Esophagus squamous epithelium (tissue), 5 donors: ENCODE measurements at places on chromosomes 11 and 22. TPM values are rescaled to one million over a fixed set of nuclear protein-coding genes. Genes with fewer than 3 reads are reported as not detected.
A peak's percentile ranks its signal among the peaks of the same experiment; 100 is the strongest.

DNA sequence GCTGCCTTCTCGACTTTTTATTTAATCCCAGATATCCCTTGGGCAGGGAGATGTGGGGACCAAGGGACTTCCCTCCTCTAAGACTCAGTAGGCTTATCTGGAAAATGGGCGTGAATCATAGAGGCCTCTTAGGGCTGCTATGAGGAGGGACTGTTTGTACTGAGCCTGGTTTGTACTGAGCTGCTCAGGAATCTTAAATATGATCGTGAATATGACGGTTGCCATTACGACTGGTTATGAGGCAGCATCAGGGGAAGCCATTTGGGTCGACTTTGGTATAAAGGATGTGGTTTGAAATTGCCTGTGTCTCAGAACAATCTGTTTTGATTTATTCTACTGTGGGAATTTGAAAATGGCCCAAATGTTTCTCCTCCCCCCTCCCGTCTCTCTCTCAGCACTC lies 20.6 kb downstream of the TSPAN18 start:
- H3K27me3 ChIP-seq, result no peaks in the 10 kb centered on the region
- peak overlapping the region; percentile 49 for H3K27ac ChIP-seq
- DNase-seq, result no peak
- H3K4me1 ChIP-seq, result peaks cover 3% of the 10 kb centered on the region

The OR8G1 gene
- not detected for total RNA-seq

GRCh38 chr11:35619855-35620640 lies 1.8 kb downstream of the FJX1 start:
- peaks cover 72% of the 10 kb centered on the region for H3K4me1 ChIP-seq
- no peaks in the 10 kb centered on the region for H3K27me3 ChIP-seq
- peak overlapping the region; percentile 87 for H3K27ac ChIP-seq
- no peak for DNase-seq
- no peaks in the 10 kb centered on the region for H3K36me3 ChIP-seq

The TUBA8 gene
- 2.1 TPM for total RNA-seq

DNA sequence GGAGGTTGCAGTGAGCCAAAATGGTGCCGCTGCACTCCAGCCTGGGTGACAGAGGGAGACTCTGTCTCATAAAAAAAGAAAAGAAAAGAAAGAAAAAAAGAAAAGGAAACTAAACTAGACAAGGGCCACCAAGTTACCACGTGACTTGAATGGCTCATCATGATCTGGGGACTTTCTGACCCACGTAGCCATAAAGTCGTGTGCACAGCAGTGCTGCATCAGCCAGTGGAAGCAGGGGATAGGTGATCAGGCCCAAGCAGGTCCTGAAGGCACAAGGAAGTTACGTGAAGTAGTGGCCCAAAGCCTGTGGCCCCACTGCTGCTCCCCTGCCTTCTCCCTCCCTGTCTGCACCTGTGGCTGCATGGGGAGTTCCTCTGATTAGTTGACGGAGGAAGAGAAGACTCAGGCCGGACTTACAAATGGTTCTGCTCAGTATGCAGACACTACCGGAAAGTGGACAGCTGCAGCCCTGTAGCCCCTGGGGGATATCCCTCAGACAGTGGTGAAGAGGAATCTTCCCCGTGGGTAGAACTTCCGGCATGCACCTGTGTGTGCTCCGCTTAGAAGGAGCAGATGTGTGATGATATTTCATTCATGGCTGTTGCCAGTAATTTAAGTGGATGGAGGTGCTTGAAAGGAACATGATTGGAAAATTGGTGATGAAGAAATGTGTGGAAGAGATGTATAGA lies 18.2 kb upstream of the CD81 start:
- H3K4me3 ChIP-seq, result no peak overlapping the region
- H3K27ac ChIP-seq, result no peak overlapping the region
- H3K4me1 ChIP-seq, result no peaks in the 10 kb centered on the region
- no peaks in the 10 kb centered on the region for H3K27me3 ChIP-seq

DNA sequence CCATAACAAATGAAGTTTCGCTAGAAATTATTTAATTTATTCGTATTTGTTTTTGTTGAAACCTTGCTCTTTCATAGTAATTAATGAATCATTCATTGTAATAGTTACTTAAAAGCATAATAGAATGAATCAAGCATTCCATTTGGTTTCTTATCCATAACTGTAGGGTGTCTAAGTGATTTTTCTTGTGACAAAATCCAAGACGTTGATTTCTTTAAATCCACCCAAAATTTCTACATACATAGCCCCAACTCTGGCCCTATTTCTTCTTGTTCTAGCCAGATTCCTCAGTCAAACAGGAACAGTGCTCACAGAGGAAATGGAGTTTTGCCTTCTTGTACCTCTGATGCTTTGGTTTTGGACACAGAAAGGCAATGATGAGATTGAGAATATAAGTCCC lies 25.5 kb downstream of the UBASH3B start:
- no peak overlapping the region for H3K27ac ChIP-seq
- no peaks in the 10 kb centered on the region for H3K36me3 ChIP-seq
- no peak for DNase-seq

GRCh38 chr22:46866591-46866990 lies 104.1 kb downstream of the TBC1D22A start:
- no peaks in the 10 kb centered on the region for H3K36me3 ChIP-seq
- H3K27ac ChIP-seq, result no peak overlapping the region
- no peaks in the 10 kb centered on the region for H3K27me3 ChIP-seq
- H3K4me3 ChIP-seq, result no peak overlapping the region

The C11orf16 gene
- not detected for total RNA-seq

DNA sequence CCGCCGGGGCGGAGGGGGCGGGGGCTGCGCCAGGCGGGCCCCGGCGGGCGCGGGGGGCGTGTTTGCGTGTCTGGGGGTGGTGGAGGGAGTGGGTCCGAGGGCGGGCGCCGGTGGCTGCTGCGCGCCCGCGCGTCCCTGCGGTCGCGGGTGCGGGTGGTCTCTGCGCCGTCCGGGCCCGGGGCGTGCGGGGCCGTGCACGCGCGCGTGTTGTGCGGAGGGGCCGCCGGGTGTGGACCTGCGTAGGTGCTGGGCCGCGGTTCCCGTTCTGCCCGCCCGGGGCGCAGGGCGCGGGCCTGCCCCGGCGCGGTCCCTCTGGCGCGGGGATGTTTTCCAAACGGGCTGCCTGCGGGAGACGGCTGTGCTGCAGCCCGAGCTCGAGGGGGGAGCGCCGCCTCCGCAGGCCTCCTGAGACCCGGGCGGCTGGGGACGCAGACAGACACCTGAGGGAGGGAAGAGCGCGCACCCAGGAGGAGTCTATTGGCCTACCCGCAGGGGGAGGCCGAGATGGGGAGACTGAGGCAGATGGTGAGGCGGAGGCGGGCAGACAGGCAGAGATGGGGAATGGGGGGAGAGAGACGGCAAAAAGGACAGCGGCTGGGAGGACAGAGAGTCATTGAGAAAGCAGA lies 442 bp downstream of the PELI3 start:
- H3K27me3 ChIP-seq, result no peaks in the 10 kb centered on the region
- H3K27ac ChIP-seq, result peak overlapping the region; percentile 89
- peak overlapping the region; percentile 60 for H3K4me3 ChIP-seq
- H3K4me1 ChIP-seq, result peaks cover 15% of the 10 kb centered on the region
- no peak for DNase-seq

The SRSF8 gene
- total RNA-seq, result 37.4 TPM

The PRR33 gene
- not detected for total RNA-seq

The ZP1 gene
- not detected for total RNA-seq

- H3K4me1 ChIP-seq, result peaks cover 5% of the 10 kb centered on the region
- DNase-seq, result no peak
- H3K4me3 ChIP-seq, result no peak overlapping the region
- peaks cover 19% of the 10 kb centered on the region for H3K36me3 ChIP-seq
- no peak overlapping the region for H3K27ac ChIP-seq
Measured at GRCh38 chr22:20126284-20127029, 5.1 kb upstream of the ZDHHC8 start.

- DNase-seq, result no peak
- H3K36me3 ChIP-seq, result no peaks in the 10 kb centered on the region
Measured at GRCh38 chr11:86070142-86071056, 1.5 kb upstream of the PICALM start.

- DNase-seq, result no peak
- H3K27me3 ChIP-seq, result no peaks in the 10 kb centered on the region
- no peak overlapping the region for H3K27ac ChIP-seq
- H3K4me1 ChIP-seq, result peaks cover 57% of the 10 kb centered on the region
Measured at GRCh38 chr22:44682556-44683168, 19.3 kb upstream of the PRR5 start.

The SLC22A12 gene
- not detected for total RNA-seq

The PNPLA5 gene
- not detected for total RNA-seq

The PRG3 gene
- not detected for total RNA-seq

The FOLR3 gene
- total RNA-seq, result not detected

The OMP gene
- total RNA-seq, result 1.1 TPM

DNA sequence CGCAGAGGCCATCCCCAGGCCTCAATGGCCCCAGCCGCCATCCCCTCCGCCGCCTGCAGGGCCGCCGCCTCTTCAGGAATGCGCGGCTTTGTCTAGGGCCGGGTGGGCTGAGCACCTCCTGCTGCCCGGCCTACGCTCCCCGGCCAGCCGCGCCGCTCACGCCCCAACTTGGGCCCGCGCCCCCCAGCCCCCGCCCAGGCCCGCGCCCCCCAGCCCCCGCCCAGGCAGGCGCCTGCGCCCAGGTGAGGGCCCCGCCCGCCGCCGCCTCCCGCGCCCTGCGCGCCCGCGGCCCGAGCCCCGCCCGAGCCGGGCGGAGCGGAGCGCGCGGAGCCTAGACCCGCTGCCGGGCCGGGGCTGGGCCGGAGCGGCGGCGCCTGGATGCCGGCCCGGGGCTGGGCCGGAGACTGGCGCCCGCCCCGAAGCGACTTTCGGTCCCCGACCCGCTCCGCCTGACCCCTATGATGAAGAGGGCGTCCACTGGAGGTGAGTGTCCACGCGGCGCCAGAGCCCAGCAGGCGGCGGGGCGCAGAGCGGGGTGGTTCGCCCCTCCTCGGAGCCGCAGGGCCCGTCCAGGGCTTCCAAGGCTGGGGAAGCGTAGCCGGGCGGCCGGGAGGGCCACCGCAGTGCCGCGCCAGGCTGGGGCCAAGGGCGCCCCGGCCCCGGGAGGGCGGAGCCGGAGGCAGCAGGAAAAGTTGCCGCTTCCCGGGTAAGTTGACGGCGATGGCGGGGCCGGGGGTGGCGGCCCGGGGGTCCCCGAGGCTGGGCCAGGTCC lies 34.3 kb upstream of the PRODH start:
- peaks cover 16% of the 10 kb centered on the region for H3K4me1 ChIP-seq
- no peak for DNase-seq
- no peak overlapping the region for H3K27ac ChIP-seq
- no peaks in the 10 kb centered on the region for H3K36me3 ChIP-seq
- peaks cover 93% of the 10 kb centered on the region for H3K27me3 ChIP-seq

DNA sequence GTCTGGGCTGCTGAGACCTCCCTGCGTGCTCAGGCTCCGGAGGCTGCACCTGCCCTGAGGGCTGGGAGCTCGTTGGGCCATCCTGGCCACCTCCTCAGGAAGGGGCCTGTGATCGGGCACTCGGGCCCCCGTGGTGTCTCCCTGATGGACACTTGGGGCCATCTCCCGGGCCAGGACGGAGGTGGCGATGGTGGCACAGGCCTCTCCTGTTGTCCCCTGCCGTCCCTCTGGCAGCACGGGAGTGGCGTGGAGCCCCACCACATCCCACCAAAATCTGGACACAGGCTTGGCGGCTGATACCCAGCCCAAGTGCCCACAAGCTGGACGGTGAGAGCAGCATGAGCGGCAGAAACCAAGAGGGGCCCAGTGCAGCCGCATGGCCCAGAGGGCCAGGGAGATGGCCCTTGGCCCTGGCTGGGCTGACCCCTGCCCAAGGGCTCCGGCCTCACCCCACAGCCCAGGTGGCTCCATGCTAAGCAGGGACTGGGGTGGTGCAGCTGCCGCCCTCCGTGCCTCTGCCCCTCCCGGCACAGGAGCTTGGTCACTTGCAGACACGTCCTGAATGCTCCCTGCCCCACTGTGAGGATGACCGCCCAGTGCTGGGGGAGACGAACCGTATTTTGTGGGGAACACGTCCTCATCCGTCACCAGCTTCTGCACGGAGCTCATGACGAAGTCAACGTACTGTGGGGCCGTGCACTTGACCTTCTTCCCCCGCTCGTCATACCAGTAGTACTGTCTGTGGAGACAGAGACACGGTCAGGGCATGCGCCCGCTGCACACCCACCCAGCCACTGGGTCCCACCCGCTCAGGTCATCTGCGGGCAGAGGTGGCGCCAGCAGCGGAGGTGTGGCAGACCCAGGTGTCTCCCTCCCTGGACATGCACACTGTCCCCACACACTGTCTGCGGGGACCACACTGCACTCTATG lies 15.6 kb downstream of the MOB2 start:
- H3K27ac ChIP-seq, result no peak overlapping the region

DNA sequence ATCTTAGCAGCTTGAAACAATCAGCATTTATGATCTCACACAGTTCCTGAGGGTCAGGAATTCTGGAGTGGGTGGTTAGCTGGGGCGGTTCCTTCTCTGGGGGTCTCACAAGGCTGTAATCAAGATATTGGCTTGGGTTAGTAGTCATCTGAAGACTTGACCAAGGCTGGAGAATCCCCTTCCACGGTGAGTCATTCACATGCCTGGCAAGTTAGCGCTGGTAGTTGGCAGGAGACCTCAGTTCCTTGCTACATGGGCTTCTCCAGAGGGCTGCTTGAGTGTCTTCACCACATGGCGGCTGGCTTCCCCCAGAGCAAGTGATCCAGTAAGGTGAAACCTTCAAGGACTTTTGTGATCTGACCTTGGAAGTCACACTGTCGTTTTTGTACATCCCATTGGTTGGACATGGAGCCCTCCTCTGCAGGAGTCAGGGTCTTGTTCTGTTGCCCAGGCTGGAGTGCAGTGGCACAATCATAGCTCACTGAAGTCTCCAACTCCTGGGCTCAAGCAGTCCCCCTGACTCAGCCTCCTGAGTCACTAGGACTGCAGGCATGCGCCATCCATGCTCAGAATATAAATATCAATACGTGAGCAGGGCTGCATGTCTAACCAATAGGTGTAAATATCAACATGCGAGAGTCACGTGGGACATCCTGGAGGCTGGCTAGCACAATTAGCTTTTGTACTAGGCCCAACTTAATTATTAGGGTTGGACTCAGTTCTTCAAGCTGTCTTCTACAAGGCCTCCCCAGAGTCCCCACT lies 7.2 kb upstream of the NIPSNAP1 start:
- no peaks in the 10 kb centered on the region for H3K27me3 ChIP-seq
- no peak for DNase-seq
- H3K36me3 ChIP-seq, result no peaks in the 10 kb centered on the region
- no peaks in the 10 kb centered on the region for H3K4me1 ChIP-seq
- no peak overlapping the region for H3K4me3 ChIP-seq

GRCh38 chr11:75986966-75987365 lies 172.0 kb downstream of the UVRAG start:
- no peak overlapping the region for H3K4me3 ChIP-seq
- H3K27me3 ChIP-seq, result no peaks in the 10 kb centered on the region
- DNase-seq, result no peak
- H3K27ac ChIP-seq, result no peak overlapping the region
- no peaks in the 10 kb centered on the region for H3K4me1 ChIP-seq
- H3K36me3 ChIP-seq, result peaks cover 15% of the 10 kb centered on the region

The KCNQ1 gene
- 0.79 TPM for total RNA-seq

GRCh38 chr11:111691741-111692140 lies 74.4 kb downstream of the PPP2R1B start:
- H3K27me3 ChIP-seq, result no peaks in the 10 kb centered on the region
- H3K27ac ChIP-seq, result no peak overlapping the region
- no peaks in the 10 kb centered on the region for H3K36me3 ChIP-seq
- no peaks in the 10 kb centered on the region for H3K4me1 ChIP-seq

- H3K4me1 ChIP-seq, result no peaks in the 10 kb centered on the region
- H3K27ac ChIP-seq, result no peak overlapping the region
- H3K4me3 ChIP-seq, result no peak overlapping the region
- H3K36me3 ChIP-seq, result no peaks in the 10 kb centered on the region
- H3K27me3 ChIP-seq, result no peaks in the 10 kb centered on the region
- no peak for DNase-seq
Measured at GRCh38 chr11:27573024-27573423, 66.5 kb upstream of the LIN7C start.

GRCh38 chr22:20577549-20577975 lies 70.2 kb downstream of the MED15 start:
- DNase-seq, result no peak
- peaks cover 45% of the 10 kb centered on the region for H3K36me3 ChIP-seq
- no peaks in the 10 kb centered on the region for H3K27me3 ChIP-seq

The IFTAP gene
- 10.1 TPM for total RNA-seq
